Right hindlimb (tissue), 1 donor: ENCODE measurements at places on chromosomes 2 and 18.

DNA sequence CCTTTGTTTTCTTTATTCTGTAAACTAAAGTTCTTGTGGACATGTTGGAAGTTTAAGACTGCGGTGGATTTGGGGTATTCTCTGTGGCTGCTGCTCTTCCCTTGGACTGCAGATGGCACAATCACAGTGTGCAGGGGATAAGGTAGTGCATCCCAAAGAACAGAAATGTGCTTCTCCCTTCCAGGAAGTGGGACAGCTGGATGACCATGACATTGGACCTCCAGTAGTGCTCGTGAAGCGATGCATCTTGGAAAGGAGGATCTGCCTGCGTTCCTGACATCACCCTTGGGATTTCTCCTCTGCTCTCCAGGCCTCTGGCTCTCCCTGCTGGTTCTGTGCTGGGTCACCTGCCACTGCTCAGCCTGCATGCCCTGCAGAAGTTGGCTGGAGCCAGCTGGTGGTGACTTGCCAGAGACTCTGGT is 109.9 kb downstream of the SLC4A3 start:
- peak; percentile 67 for DNase-seq

DNA sequence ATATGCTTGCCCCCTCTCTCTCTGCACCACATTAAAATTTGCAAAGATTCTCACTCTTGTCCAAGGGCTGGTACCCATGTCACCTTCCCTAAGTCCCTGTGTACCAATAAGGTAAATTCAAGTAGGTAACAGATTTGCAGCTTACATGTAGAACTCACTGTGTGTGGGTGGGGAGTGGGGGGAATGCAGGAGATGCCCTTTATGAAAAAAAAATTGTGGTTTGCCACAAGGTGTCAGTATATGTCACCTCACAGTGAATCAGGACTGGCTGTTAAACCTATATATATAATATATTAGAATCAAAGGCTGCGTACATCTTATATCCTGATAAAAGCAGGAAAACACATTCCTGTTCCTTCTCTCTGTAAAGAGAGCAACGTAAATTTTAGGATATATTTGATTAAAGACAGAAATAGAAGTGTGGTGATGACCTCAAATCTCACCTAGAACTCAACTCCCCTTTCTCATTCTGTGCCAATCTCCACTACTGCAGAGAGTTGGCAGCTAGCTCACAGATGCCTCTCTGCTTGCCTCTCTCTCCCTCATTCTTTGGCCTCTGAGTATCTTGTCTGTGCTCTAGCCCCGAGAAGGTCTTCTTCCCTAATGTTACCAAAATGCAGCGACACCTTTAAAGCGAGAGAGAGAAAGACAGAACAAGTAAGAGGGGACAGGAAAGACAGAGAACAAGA is 536 bp downstream of the XDH start:
- no peak for DNase-seq

- no peak for DNase-seq
These were observed 1154.0 kb upstream of the FANCL start for GRCh38 chr2:59395119-59395518.

GRCh38 chr2:222703886-222704285 is 32.4 kb downstream of the MOGAT1 start:
- DNase-seq: no peak

DNA sequence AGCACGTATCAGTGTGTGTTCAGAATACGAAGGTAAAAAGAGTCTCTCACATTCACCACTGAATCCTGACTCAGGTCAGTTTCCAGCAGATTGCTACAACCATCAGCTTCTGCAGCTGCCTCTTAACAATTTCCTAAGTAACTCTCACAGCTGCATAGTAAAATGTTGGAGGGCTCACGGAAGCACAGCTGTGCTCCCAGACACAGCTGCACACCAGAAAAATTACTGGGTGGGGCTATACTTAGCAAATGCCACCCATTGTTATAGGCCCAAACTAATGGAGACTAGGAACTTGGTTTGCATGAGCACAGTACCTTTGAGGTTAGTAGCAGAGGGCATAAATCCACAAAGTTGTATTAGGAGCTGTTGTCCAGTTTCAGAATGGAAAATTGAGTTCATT is 153.9 kb upstream of the ERBB4 start:
- DNase-seq: peak; percentile 71
